ENCODE measurements at places on chromosomes 4 and X.

GRCh38 chr4:2825740-2826139 lies 17.9 kb upstream of the ADD1 start:
- no peaks in the 10 kb centered on the region for H3K27me3 ChIP-seq
- H3K4me1 ChIP-seq, result no peaks in the 10 kb centered on the region
- no peak overlapping the region for H3K27ac ChIP-seq

- H3K27ac ChIP-seq, result peak overlapping the region; percentile 87
- no peaks in the 10 kb centered on the region for H3K36me3 ChIP-seq
- H3K4me1 ChIP-seq, result peaks cover 26% of the 10 kb centered on the region
- no peaks in the 10 kb centered on the region for H3K27me3 ChIP-seq
- H3K4me3 ChIP-seq, result peak overlapping the region; percentile 1
Observed at GRCh38 chr4:94419956-94420355, 31.8 kb upstream of the PDLIM5 start.

GRCh38 chr4:8510611-8511285 lies 69.4 kb upstream of the GPR78 start:
- H3K4me1 ChIP-seq, result no peaks in the 10 kb centered on the region
- no peak for DNase-seq
- H3K27me3 ChIP-seq, result no peaks in the 10 kb centered on the region
- H3K4me3 ChIP-seq, result no peak overlapping the region
- H3K36me3 ChIP-seq, result no peaks in the 10 kb centered on the region
- H3K27ac ChIP-seq, result no peak overlapping the region

- H3K36me3 ChIP-seq, result no peaks in the 10 kb centered on the region
- no peak overlapping the region for H3K4me3 ChIP-seq
- no peak for DNase-seq
- no peaks in the 10 kb centered on the region for H3K4me1 ChIP-seq
- no peaks in the 10 kb centered on the region for H3K27me3 ChIP-seq
Observed at GRCh38 chr4:5857199-5857598, 35.7 kb downstream of the CRMP1 start.
